SK-N-MC (cell line): ENCODE measurements at places on chromosomes 1 and 21.
A peak's percentile ranks its signal among the peaks of the same experiment; 100 is the strongest.

- DNase-seq = peak; percentile 95
Measured at GRCh38 chr1:185720633-185721272, 13.4 kb upstream of the HMCN1 start.

- DNase-seq = no peak
Measured at GRCh38 chr1:156595016-156595415, 3.4 kb downstream of the NAXE start.

- DNase-seq = no peak
Measured at GRCh38 chr1:85464497-85465098, 361 bp downstream of the DDAH1 start.

GRCh38 chr1:20698195-20698910, 19.5 kb downstream of the KIF17 start:
- DNase-seq = no peak

DNA sequence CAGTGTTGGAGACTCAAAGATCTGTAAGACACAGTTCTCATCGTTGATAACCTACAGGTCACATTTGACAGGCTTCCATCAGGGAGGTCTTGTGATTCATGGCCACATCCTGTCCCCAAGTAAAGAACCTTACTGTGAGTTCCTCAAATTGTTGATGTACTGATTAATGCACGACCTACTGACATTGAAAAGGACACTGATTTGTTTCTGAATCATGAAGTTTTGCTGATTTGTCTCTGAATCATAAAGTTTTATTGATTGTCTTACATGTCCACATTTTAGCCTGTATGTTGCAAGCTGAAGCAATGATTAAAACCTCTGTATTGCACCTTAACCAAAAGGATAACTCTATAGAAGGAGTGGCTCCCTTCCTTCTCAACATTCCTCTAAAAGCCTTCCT, 476.3 kb upstream of the RUNX1 start:
- no peak for DNase-seq

DNA sequence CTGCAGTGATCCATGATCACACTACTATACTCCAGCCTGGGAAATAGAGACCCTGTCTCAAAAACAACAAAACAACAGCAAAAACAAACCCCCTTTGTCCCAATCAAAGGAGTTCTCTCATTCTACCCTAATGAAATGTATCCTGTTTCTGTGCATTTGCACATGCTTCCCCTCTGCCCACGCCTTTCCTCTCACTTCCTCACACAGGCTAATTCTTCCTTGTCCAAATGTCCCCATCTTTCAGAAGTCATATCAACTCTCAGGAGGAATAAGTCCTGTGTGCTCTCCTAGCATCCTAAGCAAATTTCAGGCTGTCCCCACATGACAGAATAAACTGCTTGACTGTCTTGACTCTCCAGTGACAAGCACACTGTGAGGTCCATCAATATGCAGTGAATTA, 8.1 kb upstream of the ATP1B1 start:
- no peak for DNase-seq

GRCh38 chr1:83693427-83694126, 305.4 kb downstream of the TTLL7 start:
- no peak for DNase-seq

GRCh38 chr21:31698461-31698860, 33.5 kb downstream of the SCAF4 start:
- no peak for DNase-seq

DNA sequence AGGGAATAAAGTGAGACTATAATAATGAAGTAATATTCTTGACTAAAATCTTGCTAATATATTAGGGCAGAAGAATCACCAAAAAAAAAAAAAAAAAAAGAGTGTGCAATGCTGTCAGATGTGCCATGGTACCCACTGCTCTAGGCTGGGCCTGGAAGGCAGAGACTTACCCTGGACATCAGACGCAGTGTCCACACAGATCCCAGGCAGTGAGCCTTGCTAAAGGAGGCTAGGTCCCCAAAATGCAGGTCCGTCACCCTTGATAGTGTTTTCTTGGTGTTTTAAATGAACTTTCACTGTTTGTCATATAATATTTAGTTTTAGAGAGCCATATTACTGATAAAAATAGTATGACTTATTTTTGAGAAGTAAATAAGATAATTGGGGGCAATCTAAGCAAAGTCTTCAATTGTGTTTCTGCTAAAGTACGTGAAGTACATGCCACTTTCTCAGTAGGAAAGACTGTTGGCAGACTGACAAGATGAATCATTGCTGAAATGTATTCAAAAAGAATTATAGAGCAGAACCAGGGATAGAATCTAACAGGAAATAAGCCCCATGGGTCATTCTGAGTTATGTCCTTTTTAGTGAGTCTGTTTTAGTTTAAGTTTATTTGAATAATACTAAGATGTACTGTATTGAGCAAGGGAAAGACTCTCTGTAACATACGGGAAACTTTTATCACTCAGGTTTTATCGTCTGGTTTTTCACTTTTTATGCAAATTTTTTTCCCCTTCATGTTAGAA, 74.6 kb upstream of the PDC start:
- DNase-seq = peak; percentile 77

DNA sequence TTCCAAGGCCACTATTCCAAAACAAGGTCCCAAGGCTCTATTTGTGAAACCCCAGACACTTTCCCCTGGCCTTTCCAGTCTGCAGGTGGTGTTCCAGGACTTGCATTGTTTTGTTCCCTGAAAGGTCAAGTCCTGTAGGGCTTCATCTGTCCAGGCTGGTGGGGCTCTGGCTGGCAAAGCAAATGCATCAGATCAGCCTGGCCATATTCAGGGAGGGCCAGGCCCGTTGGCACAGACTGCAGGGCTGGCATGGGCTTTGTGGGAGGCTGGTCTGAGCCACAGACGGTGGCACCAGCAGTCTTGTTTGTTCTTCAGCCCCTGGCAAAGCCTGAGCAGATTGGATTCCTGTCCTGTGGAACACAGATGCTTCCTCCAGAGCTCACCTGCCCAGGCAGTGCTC, 93.0 kb downstream of the SPATA46 start:
- DNase-seq = no peak

GRCh38 chr1:39507230-39507928, 15.9 kb downstream of the BMP8A start:
- DNase-seq = no peak

- DNase-seq = no peak
Measured at GRCh38 chr1:39635205-39635870, 4.1 kb downstream of the HEYL start.

- no peak for DNase-seq
Measured at GRCh38 chr1:98368995-98369394, 292.5 kb upstream of the SNX7 start.

DNA sequence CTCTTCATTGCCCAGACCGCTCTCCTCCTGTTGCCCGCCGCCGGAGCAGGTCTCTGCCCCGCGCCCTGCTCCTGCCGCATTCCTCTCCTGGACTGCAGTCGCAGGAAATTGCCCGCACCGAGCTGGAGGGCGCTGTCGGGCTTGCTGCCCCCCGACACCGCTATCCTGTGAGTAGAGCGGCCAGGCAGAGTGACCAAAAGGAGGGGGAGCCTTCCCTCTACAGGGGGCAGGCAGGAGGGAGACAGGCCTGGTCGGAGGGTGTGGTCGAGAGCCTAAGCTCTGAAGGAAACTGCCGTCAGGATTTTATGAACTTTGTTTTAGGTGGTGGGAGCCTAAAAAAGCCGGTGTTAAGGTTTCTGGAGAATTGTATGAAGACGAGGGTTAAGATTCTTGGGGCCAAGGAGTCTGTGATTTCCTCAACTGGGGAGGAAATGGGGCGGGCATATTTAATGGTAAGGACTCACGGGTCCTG, 517 bp downstream of the LRIG2 start:
- no peak for DNase-seq

DNA sequence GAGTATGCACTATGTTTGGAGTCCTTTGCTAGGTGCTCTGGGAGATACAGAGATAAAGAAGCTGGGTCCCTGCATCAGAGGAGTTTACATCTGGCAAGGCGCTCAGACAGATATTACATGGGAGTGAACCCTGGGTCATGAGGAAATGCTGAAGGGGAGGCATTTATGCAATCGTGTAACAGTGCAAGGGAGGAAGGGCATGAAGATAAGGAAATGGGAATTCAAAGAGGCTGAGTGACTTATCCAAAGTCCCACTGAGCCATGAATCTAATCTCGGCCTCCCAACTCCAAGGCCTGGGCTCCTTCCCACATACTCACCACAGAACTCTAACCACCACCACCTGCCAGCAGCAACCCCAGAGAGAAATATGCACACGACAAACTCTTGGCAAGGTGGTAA, 51.6 kb downstream of the FAM163A start:
- no peak for DNase-seq

DNA sequence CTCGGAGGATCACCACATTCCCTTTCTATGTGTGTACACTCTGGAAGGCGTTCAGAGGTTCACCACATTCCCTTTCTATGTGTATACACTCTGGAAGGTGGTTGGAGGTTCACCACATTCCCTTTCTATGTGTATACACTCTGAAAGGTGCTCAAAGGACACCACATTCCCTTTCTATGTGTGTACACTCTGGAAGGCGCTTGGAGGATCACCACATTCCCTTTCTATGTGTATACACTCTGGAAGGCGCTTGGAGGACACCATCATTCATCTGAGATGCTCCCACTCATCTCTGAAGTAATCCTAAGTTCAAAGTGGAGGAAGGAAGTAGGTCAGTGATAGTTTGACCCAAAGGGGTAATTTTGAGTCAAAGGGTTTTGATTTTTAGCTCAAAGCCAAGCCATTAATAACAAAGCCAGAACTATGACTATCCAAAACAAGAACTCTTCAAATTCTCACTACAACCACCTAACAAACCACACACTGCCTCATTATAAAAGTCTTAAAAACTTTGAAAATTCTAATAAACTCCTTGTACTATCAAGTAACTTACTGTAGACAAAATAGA, 32.9 kb downstream of the NRIP1 start:
- no peak for DNase-seq

DNA sequence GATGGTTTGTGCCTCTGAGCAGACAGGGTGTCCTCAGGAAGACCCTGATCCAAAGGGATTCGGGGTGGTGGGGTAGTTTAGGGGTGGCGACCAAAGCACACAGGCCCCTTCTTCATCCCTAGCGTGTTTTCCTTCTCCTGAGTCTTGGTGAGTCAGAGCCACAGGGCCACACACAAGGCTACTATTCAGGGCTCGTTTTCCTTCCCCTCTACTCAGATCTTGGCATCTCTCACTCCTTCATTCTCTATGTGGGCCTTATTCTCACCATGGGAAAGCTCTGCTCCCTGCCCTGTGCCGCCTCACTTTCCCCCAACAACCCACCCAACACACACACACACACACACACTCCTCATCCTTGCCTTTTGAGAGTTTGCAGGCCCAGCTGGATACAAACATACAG, 43.6 kb upstream of the WNT2B start:
- no peak for DNase-seq

- no peak for DNase-seq
Measured at GRCh38 chr1:185917646-185918045, 183.5 kb downstream of the HMCN1 start.

DNA sequence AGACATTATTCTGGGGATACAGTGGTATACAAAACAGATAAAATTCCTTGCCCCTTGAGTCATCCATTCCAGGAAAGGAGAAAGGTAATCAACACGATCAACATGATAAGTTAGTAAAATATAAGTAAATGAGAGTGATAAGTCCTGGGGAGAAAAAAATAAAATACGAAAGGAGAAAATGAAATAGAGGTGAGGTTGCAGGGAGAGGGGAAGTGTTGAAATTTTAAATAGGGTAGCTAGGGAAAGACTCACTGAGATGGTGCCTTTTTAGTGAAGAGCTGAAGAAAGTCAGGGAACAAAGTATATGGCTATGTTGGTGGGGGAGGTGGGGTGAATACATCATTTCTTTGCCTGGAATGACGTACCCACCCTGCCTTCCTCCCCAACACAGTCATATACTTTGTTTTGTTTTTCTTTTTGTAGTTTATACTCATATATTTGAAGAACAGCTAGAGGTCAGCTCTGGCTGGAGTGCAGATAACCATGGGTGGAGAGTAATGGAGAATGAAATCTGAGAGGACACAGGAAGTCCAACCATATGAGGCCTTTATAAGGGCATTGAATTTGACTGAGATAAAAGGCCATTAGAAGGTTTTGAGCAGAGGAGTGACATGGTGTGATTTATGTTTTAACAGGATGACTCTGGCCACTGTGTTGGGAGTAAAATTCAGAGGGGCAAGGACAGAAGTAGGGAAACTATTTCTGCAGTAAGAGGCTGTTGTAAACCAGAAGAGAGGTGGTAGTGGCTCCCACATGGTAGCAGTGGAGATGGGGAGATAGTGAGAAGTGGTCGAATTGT, 54.8 kb downstream of the OSBPL9 start:
- no peak for DNase-seq

GRCh38 chr1:59354709-59355337, 57.9 kb downstream of the FGGY start:
- DNase-seq = no peak

DNA sequence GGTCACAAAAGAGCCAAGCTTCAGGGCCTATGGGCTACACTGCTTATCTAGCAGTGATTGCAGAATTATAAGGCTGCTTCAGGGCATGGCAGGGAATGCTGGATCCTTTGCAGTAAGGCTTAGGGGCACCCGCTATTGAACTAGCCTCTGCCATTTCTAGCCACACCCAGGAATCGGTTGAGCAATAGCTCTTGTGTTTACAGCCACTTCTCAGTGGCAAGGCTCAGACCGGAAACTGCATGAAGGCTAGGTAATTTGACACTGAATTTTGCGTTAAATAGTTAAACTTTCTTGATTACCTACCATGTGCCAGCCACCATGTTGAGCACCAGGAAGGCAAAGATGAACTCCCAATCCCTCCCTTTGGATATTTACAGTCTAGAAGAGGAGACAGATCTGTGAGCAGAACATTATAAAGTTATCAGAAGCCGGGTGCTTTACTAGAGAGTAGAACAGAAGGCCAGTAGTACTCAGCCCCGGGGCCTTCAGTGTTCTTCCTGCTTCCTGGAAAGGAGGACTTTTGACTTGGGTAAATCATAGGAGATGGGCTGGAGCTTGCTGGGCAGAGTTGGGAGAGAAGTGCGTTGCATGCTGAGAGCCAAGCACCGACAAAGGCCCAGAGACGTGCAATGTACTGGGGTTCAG, 98.6 kb upstream of the LPGAT1 start:
- DNase-seq = peak; percentile 51

DNA sequence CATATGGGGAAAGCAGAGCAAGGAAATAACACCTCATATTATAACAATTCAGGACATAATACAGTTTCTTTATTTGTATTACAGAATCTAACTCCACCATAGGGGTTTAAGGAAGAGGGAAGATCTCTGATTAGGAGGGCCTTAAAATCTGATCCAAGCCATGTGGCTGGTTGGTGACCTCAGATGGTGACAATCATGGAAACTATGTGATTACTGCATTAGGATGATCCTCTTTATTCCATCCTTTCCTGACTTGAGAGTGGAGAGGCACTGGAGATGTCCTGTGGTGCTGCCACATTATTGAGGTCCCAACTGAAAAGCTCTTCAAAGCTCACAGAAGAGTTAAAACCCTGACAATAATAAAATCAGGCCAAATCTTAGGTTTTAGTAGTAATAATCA, 168.1 kb upstream of the BEND5 start:
- no peak for DNase-seq

DNA sequence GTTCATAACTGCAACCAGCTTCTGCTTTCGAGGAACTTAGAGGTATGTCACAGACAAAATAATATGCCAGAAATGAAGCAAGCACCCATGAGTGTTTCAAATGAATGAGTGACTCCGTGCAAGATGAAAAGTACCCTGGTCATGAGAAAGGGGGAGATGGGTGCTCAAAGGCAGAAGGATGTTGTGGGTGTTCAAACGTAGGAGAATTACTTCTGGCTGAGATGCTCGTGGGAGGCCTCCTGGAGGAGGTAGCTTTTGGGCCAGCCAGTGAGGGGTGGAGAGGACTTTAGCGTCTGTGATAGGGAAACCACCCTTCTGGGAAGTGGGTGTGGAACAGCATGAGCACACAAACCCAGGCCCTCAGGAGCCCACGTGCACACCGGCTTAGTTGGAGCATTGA, 113.8 kb downstream of the SYF2 start:
- DNase-seq = no peak

GRCh38 chr1:201719812-201720521, 109.0 kb upstream of the IPO9 start:
- no peak for DNase-seq
